EH (cell line): ENCODE measurements at places on chromosomes 12 and 14.

GRCh38 chr12:106032623-106032925, 106.2 kb downstream of the NUAK1 start:
- DNase-seq, result peak; percentile 67

- DNase-seq, result no peak
Observed at GRCh38 chr14:92665661-92666110, 82.7 kb downstream of the LGMN start.

DNA sequence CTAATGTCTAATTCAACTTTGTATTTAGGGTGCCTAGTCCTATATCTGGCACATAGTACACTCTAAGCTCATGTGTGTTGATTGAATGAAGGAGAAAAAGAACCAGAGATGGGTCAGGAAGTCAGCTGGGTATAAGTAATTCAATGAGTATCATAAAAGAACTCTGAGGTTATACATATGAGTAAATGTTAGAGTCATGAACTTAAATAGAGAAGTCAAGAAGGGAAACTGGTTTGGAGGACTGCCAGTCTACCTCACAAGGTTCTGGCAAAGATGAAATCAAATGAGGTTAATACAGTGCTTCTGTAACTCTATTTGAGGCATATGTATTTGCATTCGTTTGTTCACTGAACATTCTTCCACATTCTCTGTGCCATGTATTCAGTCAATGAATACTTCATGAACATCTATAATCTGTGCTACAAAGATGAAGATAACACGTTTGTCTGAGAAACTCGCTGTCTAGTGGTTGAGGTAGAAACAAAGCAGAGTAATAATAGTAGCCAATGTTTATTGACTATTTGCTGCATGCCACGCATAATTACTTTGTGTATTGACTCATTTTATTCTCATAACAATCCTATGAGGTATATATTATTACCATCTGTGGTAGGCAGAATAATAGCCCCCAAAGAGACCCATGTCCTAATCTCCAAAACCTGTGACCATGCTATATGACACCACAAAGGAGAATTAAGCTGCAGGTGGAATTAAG, 88.9 kb downstream of the PTGER2 start:
- DNase-seq, result peak; percentile 19

DNA sequence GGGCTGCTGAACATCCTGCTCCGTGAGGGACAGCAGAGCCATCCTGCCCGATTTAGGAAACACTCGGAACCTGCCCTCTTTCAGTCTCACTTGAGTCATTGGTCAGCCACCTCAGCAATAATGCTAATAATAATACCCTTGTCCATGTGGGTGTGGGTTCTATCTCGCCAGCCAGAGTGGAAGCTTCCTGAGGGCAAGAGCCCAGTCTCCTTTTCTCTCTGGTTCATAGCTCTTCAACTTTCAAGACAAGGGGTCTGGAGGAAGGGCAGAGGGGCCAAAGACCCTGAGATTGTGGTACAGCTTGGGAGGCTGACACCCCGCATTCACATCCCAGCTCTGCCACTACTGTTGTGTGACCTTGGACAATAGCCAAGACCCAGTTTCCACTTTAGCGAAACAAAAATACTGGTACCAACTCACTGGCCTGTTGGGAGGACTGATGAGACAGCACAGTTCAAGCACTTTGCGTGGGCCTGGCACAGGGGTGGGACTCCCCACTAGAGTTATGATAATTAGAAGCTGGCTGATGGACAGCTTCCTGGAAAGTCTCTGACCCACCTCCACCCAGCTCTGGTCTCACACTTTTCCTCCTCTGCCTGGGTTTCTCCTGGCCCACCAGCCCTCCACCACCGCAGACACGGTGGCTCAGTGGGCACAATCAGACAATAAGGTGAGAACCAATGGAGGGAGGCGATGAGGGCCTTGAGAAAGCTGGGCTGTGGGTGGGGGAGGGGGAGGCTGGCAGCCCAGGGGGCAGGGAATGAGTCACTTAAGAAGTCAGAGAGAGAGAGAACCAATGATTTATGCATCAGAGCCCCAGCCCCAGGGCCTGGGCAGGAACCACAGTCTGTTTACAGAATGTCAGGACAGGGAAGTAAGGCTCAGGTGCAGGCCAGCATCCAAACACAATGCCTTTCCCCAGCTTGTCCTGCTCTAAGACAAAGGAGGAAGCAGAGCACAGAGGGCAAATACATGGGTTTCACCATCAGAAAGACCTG, 9.6 kb downstream of the FAIM2 start:
- peak; percentile 57 for DNase-seq

- no peak for DNase-seq
Observed at GRCh38 chr14:46653031-46653755, 1.6 kb upstream of the RPL10L start.

DNA sequence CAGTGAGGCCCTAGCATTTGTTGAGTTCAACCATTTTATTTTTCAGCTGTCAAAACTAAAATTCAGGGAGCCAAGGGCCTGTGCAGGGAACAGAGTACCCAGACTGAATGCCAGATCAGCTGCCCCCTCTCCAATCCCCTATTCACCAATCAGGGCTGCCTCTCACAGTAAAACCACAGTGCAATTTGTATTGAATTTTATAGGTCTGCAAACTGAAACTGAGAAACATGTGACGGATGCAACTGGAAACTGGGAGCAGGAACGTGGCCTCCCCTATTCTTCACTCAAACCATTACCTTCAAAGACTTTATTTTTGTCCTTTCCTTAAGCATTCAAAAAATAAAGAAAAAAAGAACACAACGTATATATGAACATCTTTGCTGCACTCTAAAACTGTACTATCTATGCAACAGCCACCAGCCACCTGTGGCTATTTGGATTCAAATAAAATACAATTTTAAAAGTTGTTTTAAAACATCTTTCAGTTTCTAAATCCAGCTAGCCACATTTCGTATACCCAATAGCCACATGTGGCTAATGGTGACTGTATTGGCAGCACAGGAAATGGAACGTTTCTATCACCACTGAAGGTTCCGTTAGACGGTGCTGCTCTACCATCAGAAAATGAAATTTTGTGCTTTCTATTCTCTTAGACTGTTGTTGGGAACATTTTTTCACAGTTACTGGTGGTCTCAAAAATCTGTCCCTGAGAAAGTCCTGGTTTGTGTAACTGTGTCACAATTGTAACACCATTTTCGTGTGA, 371.3 kb upstream of the FAR2 start:
- DNase-seq, result no peak
